ENCODE measurements at places on chromosomes 12 and 14.

DNA sequence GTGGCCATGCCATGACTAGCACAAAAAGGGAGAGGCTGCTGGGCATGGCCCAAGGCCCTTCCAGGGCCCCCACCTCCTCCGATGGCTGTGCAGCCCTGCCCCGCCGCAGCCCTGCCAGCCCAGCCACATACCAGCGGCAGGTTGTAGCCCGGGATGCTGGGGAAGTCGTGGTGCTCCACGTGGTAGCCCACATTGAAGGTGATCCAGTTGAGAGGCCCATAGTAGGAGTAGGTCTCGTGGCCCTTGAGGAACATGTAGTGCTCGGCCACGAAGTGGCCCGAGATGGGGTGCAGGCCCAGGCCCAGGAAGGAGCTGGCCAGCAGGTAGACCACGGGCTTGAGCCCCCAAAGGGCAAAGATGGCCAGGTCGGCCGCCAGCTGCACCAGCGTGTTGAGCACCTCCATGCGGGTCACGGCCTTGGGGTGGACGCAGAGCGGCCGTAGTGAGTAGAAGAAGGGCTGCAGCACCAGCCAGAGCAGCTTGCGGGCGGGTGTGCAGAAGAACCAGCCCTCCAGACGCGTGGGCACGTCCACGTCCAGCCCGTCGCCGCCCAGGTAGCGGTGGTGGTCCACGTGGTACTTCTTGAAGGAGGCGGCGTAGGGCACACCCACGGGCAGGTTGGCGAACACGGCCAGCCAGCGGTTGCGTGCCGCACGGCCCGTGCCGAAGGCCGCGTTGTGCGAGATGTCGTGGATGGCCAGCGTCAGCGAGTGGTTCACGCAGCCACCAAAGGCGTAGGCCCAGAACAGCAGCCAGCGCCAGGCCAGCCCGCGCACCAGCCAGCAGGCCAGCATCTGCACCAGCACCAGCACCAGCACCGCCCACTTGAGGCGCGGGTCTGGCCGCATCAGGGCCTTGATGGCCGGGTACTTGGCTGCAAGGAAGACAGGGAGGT is 10.4 kb downstream of the DEGS2 start:
- no peak for DNase-seq

DNA sequence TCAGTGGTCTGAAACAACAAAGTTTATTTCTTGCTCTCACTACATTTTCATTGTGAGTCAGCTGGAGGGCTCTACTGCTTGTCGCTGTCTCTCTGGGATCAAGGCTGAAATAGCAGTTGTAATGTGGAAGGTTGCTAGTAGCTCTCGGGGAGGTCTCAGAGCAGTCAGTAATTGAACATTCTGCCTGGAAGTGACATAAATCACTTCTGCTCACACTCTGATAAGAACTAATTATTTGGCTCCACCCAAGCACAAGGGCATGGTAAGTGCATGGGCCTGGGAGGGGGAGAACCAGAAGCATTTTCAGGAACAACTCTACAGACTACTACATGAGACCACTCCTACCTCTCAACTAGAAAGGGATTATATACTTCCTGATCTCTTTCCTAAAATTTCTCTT is 128.2 kb downstream of the TMEM117 start:
- DNase-seq = no peak

GRCh38 chr14:75361751-75362433 is 65.9 kb upstream of the JDP2 start:
- peak; percentile 23 for DNase-seq

- no peak for DNase-seq
Measured at GRCh38 chr14:80977221-80977620, 21.8 kb downstream of the TSHR start.

- DNase-seq = no peak
Measured at GRCh38 chr12:58416236-58416635, 474.9 kb downstream of the ATP23 start.

DNA sequence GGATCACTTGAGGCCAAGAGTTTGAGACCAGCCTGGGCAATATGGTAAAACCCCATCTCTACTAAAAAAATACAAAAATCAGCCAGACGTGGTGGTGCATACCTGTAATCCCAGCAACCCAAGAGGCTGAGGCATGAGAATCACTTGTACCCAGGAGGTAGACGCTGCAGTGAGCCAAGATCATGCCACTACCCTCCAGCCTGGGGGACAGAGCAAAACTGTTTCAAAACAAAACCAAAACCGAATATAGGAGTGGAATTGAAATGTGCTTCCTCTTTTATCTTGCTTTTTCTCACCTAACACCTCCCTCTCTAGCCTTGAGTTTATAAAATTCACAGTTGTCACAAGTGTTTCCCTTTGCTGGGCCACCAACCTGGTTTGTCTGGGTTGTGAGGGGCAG is 181.9 kb downstream of the PAH start:
- DNase-seq = no peak

GRCh38 chr12:6603095-6603567 is 4.0 kb downstream of the CHD4 start:
- no peak for DNase-seq

- DNase-seq = no peak
Measured at GRCh38 chr12:65308601-65309071, 30.2 kb downstream of the MSRB3 start.

- DNase-seq = no peak
Measured at GRCh38 chr12:93179792-93180191, 197.9 kb upstream of the NUDT4 start.

GRCh38 chr12:79375050-79375449 is 315.7 kb downstream of the PAWR start:
- DNase-seq = no peak

DNA sequence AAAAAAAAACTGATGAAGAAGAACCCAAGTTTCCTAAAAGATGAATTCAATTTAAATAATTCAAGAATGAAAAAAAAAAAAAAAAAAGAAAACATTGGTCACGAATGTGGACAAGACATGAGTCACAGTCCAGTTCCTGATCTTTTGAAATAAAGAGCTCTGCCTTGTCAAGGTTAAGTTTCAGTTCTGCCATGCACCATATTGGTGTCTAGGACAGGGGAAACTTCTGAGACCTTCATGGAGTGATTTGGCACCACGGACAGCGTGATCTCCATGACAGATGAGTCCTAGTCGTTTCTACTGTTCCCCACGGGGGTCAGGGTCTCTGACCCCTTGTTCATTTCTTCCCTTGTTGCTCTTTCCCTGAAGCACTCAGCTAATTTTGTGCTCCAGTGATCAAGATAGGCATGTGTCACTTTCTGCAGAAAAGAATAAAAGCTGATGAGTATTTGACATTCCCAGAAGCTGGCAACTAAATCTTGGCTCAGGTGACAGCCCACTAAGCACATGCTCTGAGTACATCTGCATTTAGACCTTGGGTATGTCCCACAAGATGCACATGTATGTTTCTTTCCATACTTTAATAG is 1159.7 kb downstream of the BCL11B start:
- no peak for DNase-seq

- DNase-seq = no peak
Measured at GRCh38 chr14:42980419-42980818, 1373.7 kb downstream of the LRFN5 start.

GRCh38 chr14:80946187-80946586 is 4.6 kb upstream of the CEP128 start:
- DNase-seq = no peak

GRCh38 chr12:131027264-131027663 is 73.6 kb downstream of the ADGRD1 start:
- DNase-seq = no peak

GRCh38 chr12:85036234-85036707 is at the start of the genes LRRIQ1 and TSPAN19:
TSS of gene LRRIQ1 (plus strand) at chr12:85036351. CDS start at chr12:85038177, 1,826 bp downstream.
TSS of gene TSPAN19 (minus strand) at chr12:85036277. CDS start at chr12:85029946, 6,331 bp downstream.
- DNase-seq = peak; percentile 65

GRCh38 chr12:74441872-74442271 is 95.8 kb upstream of the ATXN7L3B start:
- no peak for DNase-seq

- DNase-seq = no peak
Measured at GRCh38 chr14:101601606-101602465, 40.5 kb downstream of the DIO3 start.

- DNase-seq = no peak
Measured at GRCh38 chr14:68464711-68465110, 328.2 kb downstream of the ZFP36L1 start.

- DNase-seq = no peak
Measured at GRCh38 chr14:89881839-89882238, 72.7 kb downstream of the EFCAB11 start.

DNA sequence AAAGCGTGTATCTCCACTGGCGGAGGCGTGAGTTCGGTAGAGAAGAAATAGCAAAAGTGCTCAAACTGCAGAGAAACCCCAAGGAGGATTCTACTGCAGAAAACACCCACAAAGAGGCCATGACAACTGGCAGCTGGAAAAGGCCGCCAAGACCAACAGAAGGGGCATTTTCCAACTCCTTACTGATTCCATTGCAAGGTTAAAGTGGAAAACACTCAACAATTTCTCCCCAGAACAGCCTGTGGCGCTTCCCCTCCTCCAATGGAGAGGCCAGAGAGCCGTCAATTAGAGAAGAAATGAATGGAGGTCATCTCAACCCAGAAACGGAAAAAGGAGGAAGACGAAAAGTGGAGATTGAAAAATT is 618 bp upstream of the ANKRD52 start:
- DNase-seq = no peak

DNA sequence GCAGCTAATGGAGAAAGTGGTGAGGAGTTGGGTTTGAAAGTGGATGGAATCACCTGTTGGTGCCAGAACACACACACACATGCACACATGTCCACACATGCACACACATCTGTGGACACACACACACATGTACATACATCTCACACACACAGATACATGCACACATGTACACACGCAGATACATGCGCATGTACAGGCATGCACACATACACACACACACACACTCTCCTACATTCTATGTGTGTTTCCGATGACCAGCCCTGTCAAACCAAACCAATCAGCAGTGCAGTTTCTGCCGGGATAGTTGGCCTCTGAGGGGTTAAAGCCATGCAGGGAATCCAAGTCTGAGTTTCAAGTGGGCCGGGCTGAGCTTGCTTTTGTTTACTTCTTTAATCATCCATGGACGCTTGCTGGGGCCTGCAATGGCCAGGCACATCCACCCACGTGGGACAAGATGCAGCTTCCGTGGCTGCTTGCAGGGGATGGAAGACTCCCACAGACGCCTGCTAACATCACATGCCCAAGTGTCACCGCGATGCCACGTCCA is 52.5 kb downstream of the GALNT9 start:
- no peak for DNase-seq

- DNase-seq = no peak
Measured at GRCh38 chr12:62308201-62308600, 48.0 kb downstream of the USP15 start.

DNA sequence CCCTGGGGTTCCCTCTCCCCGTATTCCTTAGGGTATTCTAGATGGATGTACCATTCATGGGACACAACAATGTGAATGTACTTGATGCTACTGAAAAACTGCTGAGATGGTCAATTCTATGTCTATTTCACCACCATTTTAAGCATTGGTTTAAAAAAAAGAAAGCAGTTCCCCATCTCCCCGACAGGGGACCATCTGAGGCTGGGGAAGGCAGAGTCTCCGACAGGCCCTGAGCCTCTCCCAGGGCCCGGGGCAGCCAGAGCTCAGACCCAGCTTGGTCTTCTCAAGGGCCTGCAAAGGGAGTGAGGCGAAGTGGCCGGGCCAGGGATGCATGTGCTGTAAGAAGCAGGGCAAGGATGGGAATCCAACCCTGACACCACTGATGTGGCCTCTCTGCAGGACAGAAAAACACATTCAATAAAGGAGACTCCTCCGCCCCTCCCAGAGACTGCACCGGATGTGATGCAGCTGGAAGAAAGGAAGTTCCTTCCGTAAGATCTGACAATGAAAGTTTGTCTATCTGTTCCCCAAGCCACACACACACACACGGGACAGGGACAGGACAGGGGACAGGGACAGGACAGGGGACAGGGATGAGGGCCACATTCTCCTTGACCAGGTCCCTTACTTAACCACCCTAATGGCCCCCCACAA is 234.1 kb downstream of the BCL11B start:
- DNase-seq = no peak

DNA sequence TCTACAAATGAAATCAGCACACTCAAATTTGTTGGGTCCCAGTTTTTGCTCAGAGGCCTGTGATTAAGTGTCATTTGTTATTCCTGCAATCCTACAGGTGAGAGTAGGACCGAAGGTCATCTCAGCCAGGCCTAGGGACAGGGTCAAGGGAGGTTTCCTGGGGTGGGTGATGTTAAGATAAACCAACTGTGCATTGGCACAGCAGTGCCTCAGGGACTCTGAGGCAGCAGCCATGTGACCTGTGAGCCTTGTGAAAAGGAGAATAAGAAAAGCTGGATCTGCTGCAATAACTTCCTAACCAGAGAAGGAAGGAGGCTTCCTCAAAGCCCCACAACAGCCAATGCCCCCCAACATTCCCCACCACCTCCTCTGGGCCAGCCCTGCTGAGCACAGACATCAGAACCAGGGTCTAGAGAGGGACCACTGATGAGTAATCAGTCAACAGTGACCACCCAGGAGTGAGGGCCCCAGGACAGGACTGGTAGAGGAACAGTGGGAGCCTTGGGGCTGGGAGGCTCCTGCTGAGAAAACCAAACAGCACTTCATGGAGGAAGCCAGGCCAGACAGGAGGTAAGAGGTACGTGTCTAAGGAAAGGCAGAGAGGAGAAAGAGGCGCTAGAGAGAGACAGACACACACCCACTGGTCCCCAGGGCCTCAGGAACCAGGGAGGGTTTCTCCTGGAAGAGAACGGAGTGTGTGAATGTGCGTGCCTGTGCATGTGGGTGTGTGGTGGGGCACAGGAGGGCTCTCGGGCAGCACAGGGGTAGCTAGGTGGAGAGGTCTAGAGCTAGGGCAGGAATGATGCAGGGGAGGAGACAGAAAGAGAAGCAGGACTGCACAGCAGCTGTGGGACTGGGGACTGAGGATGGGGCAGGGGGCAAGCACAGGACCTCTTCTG is 82.4 kb downstream of the ITPK1 start:
- no peak for DNase-seq

- no peak for DNase-seq
Measured at GRCh38 chr12:31004666-31005065, 69.0 kb upstream of the DDX11 start.

DNA sequence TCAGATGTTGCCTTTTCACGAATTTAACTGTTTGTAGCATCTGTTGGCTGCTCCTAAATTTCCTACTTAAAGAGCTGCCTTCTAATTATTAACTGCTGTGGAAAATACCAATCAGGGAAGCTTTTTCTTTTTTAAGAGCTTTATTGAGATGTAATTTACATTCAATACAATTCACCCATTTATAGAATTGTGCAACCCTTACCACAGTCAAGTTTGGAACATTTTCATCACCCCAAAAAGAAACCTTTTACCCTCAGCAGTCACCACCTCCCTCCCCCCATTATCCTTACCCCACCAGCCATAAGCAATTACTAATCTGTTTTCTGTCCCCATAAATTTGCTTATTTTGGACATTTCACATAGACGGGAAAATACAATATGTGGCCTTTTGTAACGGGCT is 1.4 kb downstream of the PCNX4 start:
- no peak for DNase-seq

DNA sequence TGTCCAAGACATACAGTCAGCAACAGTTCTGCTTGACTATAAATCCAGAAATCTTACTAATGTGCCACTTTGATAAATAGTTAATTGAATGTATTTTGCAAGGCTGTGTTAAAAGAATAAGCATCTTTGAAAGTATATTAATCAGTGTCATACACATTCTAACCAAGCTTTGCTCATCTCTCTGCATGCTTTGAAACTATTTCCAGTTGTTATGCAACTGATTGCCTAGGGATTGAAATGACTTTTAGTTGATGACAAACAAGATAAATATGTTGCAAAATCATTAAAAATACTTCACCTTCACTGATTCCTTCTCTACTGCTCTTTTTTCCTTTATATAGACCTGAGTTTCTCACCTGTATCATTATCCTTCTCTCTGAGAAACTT is 91.3 kb downstream of the AEBP2 start:
- DNase-seq = no peak

- DNase-seq = no peak
Measured at GRCh38 chr12:80189241-80189640, 89.9 kb downstream of the OTOGL start.

GRCh38 chr14:68513838-68514607 is 278.8 kb downstream of the ZFP36L1 start:
- DNase-seq = no peak
